ENCODE measurements at places on chromosomes 2 and 18. TPM values are rescaled to one million over a fixed set of nuclear protein-coding genes. Genes with fewer than 3 reads are reported as not detected.

- no peak for DNase-seq
Observed at GRCh38 chr2:215724146-215724545, 288.3 kb upstream of the FN1 start.

GRCh38 chr2:222927600-222927999 lies 66.8 kb downstream of the ACSL3 start:
- no peak for DNase-seq

- no peak for DNase-seq
Observed at GRCh38 chr2:71240794-71241193, 13.9 kb upstream of the PAIP2B start.

Gene RNU2-63P
- not detected for total RNA-seq

Gene C2orf69
- 6.1 TPM for total RNA-seq

Gene PCARE
- total RNA-seq = 0.20 TPM

Gene ATOH8
- 133 TPM for total RNA-seq

Measured in tibial nerve (tissue), 4 donors.